ENCODE measurements at places on chromosomes 11 and 22.

DNA sequence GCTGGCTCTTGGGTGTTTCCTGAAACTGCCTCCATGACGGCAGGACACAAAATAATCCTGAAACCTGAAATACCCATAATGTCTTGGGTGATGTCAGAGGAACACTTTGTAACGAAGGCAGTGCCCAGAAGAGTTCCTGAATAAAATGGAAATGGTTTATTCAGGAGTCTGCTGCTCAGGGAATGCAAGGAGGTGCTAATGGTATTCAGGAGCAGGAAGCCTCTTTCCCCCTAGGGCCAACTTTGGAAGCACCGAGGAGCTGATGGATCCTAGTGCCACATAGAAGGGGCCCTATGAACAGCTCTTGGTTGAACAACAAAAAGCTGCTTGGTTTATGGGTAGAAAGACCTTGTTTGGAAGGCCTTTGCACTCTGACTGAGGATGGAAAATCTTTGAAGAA, 15.5 kb downstream of the TREH start:
- DNase-seq, result no peak

DNA sequence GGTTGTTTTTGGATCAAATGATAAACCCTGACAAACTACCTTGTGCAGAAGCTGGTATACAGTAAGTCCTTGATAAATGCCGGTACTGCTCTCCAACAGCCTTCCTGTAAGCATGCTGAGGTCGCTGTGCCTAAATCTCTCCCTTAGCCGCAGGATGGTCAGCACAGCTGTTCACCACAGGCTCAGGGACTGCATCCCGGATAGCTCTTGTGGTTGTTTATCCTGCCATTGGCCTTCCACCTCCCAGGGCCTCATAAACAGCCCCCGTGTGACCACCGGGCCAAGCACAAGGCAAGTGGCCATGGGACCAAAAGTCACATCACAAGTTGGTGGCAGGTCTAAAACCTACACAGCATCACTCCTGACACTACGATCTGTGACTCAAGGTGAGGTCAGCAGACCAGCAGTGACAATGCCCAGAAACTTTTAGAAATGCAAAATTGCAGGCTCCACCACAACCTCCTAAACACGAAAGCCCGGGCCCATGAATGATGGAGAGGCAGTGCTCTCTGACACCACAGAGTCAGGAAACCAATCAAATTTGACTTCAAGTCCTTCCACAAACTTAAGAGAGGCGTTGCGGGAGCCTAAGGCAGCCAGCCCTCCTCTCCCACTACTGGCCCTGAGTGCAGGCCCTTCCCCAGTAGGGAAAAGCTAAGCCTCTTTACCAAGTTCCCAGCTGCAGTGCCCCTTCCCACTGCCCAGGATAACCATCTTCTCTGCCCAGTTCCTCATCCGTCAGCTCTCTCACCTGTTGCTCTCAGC, 3.9 kb downstream of the SPATA19 start:
- DNase-seq, result no peak

DNA sequence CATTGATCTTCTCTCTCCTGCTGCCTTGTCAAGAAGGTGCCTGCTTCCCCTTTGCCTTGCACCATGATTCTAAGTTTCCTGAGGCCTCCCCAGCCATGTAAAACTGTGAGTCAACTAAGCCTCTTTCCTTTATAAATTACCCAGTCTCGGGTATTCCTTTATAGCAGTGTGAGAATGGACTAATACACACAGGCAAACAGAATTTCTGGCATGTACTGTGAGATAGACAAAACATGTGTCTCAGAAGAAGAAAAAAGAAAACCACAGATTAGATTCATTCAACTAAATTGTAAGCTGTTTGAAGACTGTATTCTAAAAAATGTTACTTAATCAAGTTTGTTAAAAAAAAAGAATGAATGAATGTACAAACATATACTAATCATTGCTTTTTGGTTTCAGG, 1.5 kb upstream of the MMP20 start:
- DNase-seq, result no peak

DNA sequence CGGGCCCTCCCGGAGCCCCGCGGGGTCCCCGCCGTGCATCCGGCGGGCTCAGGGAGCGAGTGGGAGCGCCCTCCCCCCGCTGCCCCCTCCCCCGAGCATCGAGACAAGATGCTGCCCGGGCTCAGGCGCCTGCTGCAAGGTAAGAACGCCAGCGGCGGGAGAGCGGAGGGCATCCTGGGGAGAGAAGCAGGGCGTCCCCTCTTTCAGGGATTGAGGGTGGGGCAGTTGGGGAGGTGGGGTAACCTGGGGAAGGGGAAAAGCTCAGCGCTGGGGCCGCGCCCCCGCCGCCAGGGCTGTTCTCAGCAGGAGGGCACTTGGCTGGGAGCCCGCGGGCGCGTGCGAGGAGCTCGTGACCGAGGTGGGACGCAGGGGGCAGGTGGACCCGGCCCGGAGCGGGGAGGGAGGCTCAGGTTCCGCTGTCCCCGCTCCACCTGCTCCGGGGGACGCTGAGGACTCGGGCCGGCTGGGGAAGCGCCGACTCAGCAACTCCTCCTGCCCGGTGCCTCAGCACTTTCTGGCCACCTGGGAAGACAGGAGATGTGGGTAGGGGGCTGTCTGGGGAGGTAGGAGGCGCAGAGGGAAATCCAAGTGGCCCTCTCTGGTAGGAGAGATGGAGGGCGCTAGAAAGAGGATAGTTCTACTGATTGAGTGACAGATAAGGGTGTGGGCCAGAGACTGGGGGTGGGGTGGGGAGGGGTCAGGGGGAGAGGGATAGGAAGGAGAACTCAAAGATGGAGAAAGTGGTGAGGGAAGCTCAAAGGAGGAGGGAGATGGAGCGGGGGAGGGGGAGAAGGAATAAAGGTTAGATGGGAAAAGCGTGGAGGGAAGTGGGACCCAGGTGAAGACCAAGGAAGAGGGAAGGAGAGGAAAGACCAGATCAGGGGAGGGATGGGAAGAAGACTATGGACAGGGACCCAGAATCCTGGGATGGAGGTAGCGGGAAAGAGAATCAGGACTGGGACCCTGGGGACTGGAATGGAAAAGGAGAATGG, 726 bp downstream of the RTN4RL2 start:
- DNase-seq, result no peak

DNA sequence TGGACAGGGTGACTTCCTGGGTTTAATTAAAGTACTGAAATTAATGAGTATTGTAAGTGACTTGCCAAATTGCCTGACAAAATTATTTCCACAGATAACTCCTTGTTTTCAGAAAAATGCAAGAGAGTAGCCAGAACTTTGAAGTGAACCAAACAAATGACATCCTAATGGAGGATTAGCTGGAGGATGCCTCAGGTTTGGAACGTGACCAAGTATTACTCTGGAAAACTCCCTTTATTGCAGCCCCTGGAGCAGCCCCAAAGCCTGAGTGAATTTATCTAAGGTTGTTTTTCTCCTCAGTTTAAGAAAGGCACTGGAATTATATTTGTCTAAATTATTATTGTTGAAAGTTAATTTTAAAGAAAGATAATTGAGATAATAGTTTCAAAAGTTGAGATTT, 343.6 kb upstream of the MTNR1B start:
- no peak for DNase-seq

DNA sequence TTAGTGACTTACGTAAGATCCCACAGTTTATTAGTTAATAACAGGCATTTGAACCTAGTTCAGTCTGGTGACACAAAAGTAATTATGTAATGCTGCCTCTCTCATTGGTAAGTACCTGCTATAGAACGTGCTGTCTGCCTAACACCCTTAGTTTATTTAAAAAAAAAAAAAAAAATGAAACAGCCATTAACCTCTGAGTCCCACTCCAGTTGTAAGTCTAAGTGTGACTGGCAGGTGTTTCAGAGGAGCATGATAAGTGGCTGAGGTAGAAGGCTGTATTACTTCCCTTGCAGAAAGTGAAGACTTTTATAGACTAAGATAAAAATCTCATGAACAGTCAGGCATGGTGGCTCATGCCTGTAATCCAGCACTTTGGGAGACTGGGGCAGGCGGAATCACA, 140.5 kb downstream of the TRIM44 start:
- DNase-seq, result no peak

DNA sequence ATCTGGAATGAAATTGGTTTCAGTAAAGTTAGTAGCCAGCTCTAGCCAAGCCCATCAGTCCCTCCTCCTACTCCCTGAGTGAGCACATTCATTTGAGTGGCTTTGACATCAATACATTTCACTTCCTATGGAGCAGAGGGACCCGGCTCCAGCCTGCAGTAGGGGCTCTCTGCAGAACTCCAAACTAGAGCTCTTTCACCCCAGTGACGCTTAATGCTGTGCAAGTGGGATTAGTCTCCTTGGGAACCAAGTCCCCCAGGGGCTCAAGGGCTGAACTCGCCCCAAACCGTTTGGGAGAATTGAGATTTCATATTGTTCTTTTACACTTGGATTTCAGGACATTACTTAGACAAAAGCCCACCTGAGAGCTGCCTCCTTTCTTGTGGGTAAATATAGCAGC, 4.4 kb upstream of the FAM181B start:
- no peak for DNase-seq

GRCh38 chr11:11735586-11735985, 106.2 kb upstream of the USP47 start:
- DNase-seq, result no peak

- no peak for DNase-seq
These were observed 554.6 kb upstream of the ANO3 start for GRCh38 chr11:25777343-25777742.

- no peak for DNase-seq
These were observed 110.7 kb downstream of the EHF start for GRCh38 chr11:34731603-34732002.

GRCh38 chr22:39317775-39318506, 1.5 kb downstream of the RPL3 start:
- no peak for DNase-seq

DNA sequence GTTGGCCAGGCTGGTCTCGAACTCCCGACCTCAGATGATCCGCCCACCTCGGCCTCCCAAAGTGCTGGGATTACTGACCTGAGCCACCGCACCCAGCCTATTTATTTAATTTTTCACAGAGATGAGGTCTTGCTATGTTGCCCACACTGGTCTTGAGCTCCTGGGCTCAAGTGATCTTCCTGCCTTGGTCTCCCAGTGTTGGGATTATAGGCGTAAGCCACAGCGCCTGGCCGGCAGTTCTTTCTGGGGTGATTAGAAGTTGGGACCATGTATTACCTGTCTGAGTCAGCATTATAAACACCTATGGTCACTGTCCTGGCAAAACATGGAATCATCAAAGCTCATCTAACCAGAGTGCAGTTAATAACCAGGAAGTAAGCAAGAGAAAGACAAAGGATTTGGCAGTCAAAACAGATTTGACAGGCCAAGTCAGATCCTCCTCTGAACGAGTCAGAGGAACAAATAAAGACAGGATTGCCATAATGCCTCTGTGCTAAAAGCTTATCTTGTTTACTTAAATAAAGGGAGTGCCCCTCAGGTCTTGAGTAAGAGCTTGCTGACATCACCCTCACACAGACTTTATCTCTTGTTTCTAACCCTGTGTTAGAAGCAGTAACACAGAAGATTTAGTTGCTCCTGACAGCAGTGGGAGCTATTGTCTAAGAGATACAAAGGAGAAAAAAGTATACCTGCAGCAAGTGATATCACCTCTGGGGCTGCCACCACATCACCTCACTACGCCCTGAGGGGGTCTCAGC, 3.7 kb downstream of the SERPIND1 start:
- no peak for DNase-seq

GRCh38 chr11:119717839-119718534, 11.0 kb downstream of the NECTIN1 start:
- no peak for DNase-seq

GRCh38 chr22:31954535-31955523, 10.5 kb downstream of the YWHAH start:
- no peak for DNase-seq

DNA sequence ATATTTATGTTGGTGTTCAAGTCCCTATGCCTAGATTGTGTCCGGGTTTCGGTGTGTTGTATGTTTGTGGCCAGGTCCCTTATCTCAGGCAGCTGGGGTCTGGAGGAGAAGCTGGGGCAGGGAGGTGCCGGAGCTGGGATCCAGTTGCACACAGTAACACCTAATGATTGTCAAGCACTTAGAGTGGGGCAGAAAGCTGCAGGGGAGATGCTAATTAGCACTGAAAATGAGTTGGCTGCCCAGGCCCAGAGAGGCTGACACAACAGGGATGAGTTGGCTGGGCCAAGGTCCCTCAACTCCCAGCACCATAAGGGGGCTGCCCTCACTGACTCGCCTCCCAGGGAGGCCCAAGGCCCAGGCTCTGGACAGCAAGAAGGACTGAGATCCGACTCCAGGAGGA, 12.2 kb downstream of the PDE2A start:
- no peak for DNase-seq

GRCh38 chr11:85590848-85591483, 36.2 kb downstream of the DLG2 start:
- no peak for DNase-seq

- DNase-seq, result no peak
These were observed 36.2 kb downstream of the IGHMBP2 start for GRCh38 chr11:68939583-68940555.

DNA sequence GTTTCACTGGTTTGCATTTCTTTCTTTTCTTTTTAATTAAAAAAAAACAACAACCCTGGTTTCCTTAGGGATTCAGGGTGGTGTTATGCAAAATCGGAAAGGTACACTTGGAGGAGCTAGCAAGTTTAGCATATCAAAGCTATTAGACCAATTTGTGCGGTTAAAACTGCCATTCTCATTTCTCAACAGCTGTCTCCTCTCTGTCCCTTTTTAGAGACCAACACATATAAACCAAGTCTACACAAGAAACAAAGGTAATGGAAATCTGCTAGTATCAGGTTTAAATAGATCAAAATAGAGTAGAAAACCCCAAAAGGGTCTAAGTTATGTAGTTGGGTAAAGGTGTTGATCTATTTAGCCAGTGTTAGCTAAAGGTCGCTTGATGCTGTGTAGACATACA, 1.7 kb upstream of the SESN3 start:
- no peak for DNase-seq
